ENCODE measurements at places on chromosomes 12 and 14.
A peak's percentile ranks its signal among the peaks of the same experiment; 100 is the strongest.

- peak; percentile 95 for DNase-seq
Measured at GRCh38 chr12:109264095-109264942, 44.8 kb downstream of the FOXN4 start.

- no peak for DNase-seq
Measured at GRCh38 chr14:84584511-84584910, 945.4 kb upstream of the FLRT2 start.

GRCh38 chr14:81148635-81149034 lies 72.1 kb downstream of the GTF2A1 start:
- DNase-seq: no peak

- DNase-seq: no peak
Measured at GRCh38 chr12:6356374-6356820, 14.5 kb upstream of the TNFRSF1A start.

DNA sequence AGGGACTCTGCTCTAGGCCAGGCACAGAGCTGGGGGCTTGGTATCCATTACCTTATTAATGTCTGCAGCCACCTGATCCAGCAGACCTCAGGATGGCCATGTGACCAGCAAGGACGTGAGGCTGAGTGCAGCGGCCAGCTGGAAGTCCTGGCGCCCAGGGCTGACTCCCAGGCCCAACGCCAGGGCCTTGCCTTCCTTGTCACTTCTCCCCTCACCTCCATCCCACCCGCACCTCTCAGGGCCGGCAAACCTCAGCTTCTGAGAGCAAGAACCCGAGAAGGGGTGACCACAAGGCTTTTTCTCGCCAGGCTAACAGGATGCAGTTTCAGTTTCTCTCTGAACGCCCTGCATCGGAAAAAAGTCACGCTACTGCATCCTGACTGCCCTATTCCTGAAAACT lies 15.4 kb downstream of the RAB35 start:
- no peak for DNase-seq

All from NCI-H1417 (cell line).